ENCODE measurements at places on chromosomes 2 and 18.

- no peak for DNase-seq
Measured at GRCh38 chr2:114119862-114120261, 230.0 kb downstream of the ACTR3 start.

DNA sequence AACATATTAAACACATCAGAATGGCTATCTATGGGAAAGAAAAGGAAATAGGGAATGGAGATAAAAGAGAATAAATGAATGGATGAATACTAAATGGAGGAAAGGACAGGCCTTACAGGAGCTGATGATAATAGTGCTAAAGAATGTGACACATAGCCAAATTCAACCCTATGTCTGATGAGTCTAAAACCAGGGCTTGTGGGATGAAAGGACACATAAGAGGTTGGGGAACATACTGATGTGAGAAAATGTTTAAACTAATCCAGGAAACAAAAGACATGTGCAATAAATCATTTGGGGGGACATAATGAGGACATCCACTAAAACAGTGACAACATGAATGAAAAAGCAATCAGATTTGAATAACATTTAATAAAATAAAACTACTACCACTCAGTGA, 120.0 kb downstream of the DYM start:
- DNase-seq, result no peak

DNA sequence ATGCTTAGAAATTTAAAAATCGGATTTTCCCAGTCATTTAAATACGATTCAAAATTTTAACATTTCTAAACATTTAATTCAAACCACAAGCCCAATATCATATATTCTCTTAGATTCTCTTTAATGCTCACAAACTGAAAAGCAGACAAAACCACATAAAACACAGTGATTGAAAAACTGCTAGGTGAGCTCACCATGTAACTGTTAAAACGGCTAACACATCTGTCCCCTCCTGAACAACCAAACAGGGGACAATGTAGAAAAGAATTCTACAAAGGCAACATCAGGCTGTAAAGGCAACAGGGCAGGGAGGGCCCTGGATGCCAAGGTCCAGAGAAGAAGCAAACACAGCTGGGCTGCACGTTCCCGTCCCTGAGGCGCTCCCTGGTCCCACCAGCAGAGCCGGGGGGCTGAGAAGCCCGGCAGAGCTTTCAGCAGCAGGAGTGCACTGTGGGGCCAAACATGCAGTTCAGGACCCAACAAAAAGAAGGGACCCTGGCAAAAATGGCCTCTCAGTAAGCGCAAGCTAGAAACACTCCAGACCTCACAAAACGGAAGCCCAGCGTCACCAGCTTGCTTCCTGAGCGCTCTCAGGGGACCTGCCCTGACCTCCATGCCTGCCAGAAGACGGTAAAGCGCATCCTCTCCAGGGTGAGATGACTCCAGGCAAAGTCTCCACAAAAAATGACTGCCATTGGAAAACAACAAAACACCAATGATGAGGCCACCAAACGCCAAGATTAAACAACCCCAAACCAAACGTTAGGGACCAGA, 40.5 kb downstream of the NDUFA10 start:
- DNase-seq, result no peak

- DNase-seq, result no peak
Measured at GRCh38 chr2:70336552-70336951, 34.7 kb upstream of the FAM136A start.

GRCh38 chr2:177810906-177811305, 261.7 kb downstream of the PDE11A start:
- no peak for DNase-seq

DNA sequence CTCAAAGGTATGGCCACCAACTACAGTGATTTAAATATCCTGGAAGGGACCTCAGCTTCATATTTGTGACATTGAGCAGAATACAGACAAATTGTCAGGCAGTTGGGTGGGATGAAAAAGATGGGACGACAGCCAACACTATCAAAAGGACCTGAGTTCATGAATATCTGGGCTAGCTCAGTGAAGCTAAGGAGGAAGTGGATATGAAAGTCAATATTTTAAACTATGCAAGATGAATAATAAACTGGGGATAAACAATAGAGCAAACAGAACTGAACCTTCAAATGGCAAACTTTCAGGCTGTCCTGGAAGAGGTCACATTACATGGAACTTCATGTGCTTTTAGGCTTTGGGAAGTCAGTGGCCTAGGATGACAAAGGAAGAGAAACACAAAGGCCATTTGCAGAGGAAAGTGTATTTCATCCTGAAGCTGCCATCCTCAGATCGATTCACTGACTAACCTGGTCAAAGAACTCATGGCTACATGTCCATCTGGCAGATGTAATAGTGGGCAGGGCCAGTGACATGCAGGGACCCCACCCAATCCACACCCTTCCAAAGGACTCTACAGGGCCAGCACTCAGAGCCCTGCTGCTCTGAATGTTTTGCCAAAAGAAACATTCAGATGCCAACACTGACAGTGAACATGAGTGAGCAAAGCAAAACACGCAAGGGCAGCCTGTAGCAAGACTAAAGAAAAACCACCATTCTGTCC, 175.7 kb downstream of the ETAA1 start:
- no peak for DNase-seq

DNA sequence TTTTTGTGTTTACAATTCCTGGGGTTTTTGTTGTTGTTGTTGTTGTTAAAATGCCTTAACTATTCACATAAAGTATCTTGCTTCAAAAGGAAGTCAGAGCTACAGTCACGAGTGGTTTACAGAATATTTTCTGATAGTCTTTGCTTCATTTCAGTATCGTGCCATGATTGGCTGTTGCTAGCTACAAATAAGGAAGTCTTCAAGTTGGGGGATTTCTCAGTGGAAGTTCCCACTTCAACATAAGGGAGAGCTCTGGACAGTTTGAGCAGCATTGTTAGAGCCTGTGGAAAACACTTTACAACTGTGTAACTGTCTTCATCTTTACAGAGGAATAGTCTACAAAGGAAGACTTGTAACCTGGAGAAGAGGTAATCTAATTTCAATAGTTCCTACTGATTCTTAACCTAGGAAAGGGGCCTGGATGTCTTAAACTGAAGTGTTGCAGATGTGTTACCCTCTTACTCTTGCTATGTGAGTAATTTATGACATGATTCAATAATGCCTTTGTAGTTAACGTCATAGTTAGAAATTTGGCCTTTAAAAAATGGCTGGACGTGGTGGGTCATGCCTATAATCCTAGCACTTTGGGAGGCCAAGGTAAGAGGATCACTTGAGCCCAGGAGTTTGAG, 23.4 kb upstream of the TANK start:
- no peak for DNase-seq

GRCh38 chr2:212918336-212918735, 233.1 kb downstream of the IKZF2 start:
- DNase-seq, result no peak

GRCh38 chr2:65465857-65466256, 33.5 kb upstream of the SPRED2 start:
- DNase-seq, result no peak

GRCh38 chr2:65658881-65659280, 226.5 kb upstream of the SPRED2 start:
- DNase-seq, result no peak

- peak; percentile 64 for DNase-seq
Measured at GRCh38 chr2:136116151-136116812, 1.7 kb downstream of the CXCR4 start.

DNA sequence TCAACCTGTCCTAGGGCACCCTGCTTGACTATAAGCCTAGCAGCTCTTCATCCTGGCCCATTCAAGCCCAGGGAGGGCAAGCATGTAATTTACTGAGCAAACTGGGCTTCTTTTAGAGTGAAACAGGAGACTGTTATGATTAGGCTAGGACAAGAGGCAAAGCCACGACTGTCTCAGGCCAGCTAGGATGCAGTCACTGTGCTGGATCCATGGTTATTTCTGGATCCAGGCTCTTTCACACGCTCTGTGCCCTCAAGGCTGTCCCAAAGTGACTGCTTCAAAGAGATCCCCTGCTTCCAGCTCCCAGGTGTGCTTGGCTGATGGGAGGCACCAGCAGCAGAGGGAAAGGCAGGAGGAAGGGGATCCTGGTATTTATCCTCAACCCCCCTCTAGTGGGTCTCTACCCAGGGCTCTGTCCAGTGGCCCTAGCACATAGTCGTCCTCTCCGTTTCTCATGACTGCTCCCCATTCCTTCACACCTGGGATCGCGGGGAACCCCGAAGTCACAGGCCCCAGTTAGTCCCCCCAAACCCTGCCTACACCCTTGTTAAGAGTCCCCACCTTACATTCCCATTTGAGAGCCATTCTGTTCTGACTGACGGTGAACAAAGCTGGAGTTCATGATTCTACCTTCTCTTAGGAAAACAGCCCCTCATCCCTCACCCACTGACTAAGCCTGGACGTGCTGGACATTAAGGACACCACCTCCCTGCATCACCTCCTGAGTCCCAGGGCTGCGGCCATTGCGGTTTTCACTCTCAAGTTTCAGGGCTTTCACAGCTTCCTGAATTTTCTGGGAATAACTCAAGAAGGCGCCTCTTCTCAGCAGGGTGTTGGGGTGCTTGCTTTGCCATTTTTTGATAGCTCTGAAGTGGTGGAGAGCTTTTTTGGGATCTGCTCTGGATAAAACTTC, 63.2 kb downstream of the POLR1A start:
- no peak for DNase-seq

DNA sequence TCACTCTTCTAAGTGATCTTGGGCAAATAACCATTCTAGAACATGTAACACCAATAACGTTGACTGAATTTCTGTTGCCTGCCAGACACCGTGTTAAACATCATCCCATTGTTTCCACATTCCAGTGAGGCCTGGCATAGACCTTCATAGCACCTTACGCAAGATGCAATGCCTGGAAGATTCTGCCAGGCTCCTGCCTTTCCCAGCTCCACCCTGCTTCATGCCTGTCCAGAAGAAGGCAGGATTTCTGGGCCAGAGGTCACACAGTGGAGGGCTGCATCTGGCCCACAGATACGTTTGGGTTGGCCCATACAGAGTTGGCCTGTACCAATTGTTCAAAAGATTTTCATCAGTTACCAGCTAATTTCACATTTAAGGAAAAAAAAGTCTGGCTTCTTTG, 46.3 kb downstream of the EN1 start:
- DNase-seq, result no peak

- no peak for DNase-seq
Measured at GRCh38 chr2:105867587-105867986, 122.9 kb downstream of the NCK2 start.

GRCh38 chr2:85447222-85447585, 28.7 kb downstream of the SH2D6 start:
- DNase-seq, result no peak

- DNase-seq, result no peak
Measured at GRCh38 chr2:174183076-174183475, 65.3 kb downstream of the OLA1 start.

GRCh38 chr2:238391042-238391689, 35.6 kb upstream of the ASB1 start:
- DNase-seq, result no peak

DNA sequence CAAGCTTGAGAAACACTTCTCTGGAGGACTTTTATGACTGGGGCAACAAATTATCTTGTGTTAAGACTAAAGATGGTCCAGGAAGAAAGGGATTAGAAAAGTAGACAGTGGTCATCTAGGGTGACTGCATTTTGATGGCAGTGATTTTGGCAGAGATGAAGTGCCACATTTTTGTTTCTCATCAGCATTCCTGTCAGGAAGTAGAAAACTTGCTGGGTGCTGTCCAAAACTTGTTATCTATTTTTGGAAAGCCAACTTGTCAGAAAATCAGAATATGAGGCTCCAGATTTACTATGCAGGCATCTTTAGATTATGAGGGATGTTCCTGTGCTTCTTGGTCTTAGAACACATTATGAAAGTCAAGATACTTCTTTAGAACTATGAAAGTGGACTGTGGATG, 29.0 kb upstream of the CALCRL start:
- DNase-seq, result no peak

DNA sequence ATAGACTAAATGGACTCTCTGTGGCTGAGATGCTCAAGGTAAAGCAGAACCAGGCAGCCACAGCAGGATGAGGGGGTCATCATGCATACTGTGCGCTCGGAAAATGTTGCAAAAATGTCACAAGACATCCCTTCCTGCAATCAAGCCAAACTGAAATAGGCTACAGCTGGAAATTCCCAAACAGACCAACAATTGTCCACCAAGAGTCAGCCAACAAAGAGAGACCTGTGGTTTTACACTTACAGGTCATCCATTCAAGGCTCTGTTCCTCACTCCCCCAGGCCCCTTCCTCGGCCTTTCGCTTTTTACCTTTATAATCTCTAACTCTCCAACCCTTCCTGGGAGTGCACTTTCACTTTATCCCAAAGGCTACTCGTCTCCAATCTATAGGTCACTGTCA, 1066.9 kb downstream of the TSN start:
- DNase-seq, result no peak

GRCh38 chr2:70657246-70657645, 103.6 kb upstream of the TGFA start:
- DNase-seq, result no peak

DNA sequence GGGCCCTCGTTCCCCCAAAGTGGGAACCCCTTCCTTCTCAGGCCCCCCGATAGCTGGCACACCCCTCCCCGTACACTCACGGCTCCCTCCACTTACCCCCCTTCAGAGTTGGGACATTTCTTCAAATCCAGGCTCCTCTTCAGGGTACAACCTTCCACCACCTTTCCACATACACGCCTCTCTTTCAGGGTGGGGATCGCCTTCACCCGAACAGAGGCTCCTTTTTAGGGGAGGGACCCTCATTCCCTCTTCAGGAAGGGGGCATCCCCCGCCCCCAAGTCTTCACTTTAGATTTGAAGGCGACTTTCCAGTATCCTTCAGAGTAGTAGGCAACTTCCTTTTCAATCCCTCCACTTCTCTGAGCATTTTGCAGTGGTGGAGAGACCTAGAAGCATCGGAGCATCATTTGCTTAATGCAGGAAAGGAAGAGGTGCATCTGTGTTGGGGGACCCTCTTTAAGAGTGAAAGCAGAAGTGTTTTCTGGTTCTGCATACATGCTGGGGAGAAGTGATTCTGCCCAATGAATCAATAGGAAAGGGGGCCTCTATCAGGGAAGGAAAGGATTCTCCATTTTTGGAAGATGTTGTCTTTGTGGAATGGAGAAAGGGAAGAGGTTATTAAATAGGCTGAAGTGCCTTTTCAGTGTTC, 845 bp downstream of the EML4 start:
- no peak for DNase-seq

GRCh38 chr2:100983684-100984310, 18.3 kb upstream of the RPL31 start:
- no peak for DNase-seq

DNA sequence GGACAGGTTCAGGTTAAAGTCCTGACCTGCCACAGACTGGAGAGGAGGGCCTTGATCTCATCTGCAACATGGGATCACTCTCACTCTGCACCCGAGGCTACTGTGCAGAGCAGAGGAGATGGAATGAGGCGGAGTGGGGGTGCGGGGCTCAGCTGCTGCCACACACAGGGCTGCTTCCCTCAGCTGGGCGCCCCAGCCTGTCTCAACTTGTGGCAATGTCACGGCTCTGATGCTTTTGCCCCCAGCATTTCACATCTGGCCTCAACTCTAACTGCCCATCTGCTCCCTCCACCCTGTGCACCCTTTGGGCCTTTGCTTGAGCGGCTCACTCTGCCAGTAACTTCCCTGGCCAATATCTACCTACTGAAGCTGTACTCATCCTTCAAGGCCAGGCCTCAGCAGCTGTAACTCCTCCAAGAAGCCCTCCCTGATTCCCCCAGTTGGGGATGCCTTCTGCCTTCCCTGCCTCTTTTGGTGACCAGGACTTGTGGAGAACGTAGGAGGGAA, 70.3 kb downstream of the POLR1A start:
- no peak for DNase-seq

GRCh38 chr2:14773696-14774095, 141.2 kb downstream of the LRATD1 start:
- no peak for DNase-seq

GRCh38 chr2:108449410-108450130, 564 bp downstream of the GCC2 start:
- peak; percentile 39 for DNase-seq

Measured in stimulated activated CD4-positive, alpha-beta T cell treated with anti-CD3 and anti-CD28 coated beads, Interleukin-15, amount 100 ng/mL, for 24 hours (primary cell).